ENCODE measurements at places on chromosomes 12 and 14.

DNA sequence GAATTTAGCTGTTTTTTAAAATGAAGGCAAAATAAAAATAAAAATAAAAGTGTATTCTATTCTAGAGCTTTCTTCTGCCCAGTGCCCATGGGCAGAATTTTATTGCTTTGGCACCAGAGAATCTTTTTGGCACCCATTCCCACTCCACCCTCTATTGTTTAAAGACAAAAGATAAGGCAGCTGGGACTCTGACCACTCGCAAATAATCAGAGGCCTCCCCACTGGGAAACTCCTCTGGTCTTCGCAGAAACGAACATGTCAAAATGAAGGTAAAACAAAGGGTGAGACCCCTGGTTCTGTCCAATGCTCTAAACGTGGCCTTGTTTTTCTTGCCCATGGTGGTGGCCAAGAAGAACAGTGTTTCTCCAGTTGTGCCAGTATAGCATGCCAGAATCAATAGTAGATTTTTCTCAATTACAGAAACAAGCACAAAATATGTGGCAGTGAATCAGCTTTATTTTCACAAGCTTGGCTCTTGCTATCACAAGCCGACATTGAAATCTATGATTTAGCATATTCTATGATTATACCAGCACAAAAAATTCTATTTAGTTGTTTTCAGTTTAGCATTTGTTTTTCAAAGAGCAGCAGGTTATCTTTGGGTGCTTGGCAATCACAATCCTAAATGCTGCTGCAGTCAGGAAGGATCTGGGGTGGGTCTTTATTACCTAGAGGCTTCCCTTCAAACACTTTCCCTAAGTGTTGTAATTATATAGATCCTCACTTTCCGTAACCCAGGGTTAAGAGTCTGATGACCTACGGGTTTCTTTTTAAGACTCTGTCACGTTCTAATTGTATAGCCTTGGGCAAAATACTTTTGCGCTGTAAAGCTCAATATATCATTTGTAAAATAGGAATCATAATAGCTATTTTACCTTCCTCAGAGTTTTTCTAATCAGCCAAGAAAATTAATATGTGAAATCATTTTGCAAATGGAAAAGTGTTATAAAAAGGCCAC is 50.5 kb downstream of the KITLG start:
- DNase-seq, result peak; percentile 84

DNA sequence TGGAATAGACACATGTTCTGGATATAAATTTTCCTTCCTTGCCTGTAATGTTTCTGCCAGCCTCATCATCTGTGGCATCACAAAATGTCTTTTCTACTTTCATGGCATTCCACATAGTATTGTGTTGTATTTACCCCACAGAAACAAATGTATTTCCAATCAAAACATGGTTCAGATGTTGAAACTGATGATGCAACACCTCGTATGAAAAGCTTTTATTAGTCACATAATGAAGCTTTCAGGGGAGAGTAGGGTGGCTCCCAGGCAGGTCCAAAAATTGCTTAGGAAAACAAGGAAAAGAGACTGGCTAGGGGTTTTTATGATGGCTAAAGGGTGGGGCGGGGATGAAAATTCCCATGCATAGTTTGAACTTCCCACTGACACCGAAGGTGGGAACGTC is 29.1 kb upstream of the ZNF641 start:
- DNase-seq, result no peak

- no peak for DNase-seq
Observed at GRCh38 chr12:41013881-41014642, 174.1 kb upstream of the PDZRN4 start.

DNA sequence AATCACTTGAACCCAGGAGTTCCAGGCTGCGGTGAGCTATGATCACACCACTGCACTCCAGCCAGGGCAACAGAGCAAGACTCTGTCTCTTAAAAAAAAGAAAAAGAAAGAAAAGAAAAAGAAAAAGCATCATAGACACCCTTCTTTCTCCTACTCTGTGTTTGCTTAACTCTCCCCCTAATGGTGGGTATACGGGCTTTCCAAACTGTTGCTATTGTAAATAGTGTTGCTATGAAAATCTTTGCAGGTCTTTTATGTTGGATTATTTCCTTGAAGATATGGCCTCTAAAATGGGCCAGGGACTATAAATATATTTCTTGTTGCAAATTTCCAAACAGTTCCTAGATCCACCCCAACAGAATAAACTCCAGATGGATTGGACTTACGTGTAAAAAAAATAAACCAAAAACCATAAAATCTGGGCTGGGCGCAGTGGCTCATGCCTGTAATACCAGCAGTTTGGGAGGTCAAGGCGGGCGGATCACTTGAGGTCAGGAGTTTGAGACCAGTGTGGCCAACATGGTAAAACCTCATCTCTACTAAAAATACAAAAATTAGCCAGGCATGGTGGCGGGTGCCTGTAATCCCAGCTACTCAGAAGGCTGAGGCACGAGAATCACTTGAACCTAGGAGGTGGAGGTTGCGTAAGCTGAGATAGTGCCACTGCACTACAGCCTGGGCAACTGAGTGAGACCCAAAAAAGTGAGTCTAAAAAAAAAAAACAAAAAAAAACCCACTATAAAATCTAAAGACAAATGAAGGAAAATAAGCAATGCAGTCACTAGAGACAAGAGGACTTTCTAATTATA is 25.9 kb downstream of the NFKBIA start:
- DNase-seq, result no peak

GRCh38 chr12:115419145-115419646 is 735.2 kb upstream of the TBX3 start:
- DNase-seq, result no peak

Measured in NCI-H1092 treated with DMSO at 0.1 percent for 48 hours (cell line).